GF-D8 (cell line): ENCODE measurements at places on chromosomes 7 and 10.

DNA sequence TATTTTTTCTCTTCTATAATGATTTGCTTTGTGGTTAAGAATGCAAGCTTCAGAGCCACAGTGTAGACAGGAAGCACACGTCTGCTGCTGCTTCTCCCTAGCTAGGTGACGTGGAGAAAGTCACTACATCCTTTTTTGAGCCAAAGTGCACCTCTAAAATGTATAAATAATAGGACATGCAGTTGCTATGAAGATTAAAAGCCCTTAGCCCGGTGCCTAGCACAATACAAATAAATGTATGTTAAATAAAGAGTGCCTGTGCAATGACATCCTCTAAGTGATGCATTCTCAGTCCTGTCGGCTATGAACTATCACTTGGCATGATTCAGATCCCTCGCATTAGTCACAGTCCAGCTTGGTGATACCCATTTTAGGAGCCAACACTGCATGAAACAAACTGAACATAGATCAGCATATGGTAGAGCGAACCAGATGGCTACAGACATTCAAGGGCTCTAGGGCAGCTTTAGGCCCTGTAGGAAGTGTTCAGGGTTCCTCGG is 4.8 kb upstream of the TRDMT1 start:
- peak; percentile 24 for DNase-seq

- DNase-seq: no peak
Measured at GRCh38 chr10:28354511-28354910, 51.6 kb upstream of the MPP7 start.

DNA sequence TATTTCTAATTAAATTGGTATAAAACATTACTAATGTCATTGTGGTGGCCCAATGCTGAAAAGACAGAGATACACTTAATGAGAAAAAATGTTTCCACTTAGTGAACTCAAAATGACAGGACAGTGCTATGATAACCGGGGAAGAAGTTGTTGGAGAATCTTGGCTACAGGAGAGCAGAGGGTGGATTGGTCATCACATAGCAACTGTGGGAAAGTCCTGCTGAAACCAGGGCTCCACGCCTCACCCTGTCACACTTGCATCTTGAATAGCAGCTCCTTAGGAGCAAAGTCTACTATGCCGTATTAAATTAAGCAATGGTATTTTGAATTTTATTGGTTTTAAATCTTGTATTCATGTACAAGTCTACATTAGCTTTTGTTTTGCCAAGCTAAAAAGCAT is 225.5 kb downstream of the KLF6 start:
- DNase-seq: no peak

DNA sequence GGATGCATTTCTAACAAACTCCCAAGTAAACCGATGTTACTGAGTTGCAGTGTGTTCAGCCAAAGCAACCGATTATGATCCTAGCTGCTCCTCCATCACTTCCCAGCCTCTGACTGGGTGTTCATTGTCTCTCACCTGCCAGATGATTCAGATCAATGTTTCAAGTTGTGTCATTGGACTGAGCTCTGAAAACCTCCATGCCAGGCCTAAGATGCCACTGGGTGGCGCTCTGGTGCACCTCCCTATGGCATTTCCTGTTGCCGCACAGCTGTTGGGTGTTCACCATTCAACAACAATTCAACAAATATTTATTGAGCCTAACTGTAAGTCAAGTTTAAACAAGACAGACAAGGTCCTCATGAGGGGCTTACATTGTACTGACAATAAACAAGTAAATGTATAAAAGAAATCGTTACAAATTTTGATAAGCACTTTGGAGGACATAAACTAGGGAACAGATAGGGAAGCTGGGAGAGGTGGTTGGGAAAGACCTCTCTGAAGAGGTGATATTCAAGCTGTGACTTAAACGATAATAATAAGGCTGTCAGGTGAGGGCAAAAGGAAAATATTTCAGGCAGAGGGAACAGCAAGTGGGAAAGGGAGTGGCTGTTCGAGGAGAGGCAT is 22.8 kb downstream of the RGR start:
- DNase-seq: no peak

- no peak for DNase-seq
Measured at GRCh38 chr10:60732198-60732806, 46.0 kb upstream of the CDK1 start.

GRCh38 chr7:100673942-100674410 is 436 bp downstream of the GNB2 start:
- DNase-seq: no peak

DNA sequence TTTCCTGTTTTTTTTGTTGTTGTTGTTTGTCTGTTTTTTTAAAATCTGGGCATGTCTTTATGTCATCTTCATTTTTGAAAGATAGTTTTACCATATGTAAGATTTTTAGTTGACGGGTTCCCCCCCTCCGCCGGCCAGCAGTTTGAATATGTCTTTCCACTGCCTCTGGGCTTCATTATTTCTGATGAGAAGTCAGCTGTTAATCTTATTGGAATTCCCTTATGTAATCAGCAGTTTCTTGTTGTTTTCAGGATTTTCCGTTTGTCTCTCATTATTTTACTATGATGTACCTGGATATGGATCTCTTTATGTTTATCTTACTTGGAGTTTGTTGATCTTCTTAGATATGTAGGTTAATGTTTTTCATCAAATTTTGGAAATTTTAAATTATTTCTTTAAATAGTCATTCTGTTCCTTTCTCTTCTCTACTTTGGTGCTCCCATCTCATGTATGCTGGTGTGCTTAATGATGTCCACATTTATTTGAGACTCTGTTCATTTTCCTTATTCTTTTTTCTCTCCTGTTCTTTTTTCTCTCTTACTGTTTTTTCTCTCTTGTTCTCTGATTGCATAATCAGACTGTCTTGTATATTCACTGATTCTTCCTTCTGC is 9.7 kb downstream of the EXOC6 start:
- DNase-seq: no peak

GRCh38 chr7:30369879-30370278 is 85.5 kb downstream of the ZNRF2 start:
- DNase-seq: no peak

DNA sequence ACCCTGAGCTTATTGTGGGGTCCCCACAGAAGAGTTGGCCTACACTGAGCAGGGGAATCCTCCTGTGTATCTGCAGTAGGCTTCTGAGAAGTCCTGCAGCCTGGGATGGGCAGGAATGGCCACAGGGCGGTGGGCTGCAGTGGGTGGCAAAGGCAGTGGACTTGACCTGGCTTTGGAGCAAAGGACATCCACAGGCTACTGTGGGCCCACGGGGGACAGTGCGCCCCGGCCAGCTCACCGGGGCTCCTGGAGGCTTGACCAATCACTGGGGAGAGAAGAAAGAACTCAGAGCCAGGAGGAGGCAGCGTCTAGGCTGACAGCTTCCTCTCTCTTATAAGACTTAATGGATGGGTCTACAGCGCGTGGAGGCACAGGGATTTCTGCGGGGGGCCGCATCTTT is 488.8 kb upstream of the MGMT start:
- DNase-seq: no peak

- no peak for DNase-seq
Measured at GRCh38 chr10:109922358-109922975, 844 bp downstream of the XPNPEP1 start.

DNA sequence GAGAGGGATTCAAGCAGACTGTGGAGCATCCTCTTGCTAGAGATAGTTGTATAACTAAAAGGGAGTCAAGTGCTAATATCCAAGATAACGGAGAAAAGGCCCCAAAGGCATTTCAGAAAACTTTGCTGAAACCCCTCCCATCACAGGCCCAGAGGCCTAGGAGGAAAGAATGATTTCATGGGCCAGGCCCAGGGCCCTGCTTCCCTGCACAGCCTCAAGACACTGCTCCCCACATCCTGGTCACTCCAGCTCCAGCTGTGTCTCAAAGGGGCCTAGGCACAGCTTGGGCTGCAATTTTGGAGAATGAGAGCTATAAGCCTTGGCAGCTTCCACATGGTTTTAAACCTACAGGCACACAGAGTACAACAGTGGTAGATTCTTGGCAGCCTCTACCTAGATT is 85.6 kb downstream of the OR13A1 start:
- no peak for DNase-seq

- DNase-seq: no peak
Measured at GRCh38 chr7:5656233-5656632, 125.2 kb downstream of the RNF216 start.

DNA sequence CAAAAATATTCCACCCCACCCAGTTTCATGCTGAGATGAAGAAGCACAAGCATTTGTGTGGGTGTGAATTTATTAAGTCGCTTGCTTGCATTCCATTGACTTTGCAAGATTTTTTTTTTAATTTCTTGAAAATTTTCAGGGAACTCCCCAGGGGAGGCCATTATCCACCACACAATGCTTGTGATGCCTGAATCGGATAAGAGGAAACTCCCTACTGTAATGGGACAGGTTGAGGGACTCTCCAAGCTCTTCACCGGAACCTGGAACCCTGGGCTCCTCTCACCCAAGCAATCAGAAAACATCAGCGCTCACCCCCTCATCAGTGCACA is 153.6 kb upstream of the ZMIZ1 start:
- DNase-seq: no peak

GRCh38 chr7:135486261-135486920 is 23.5 kb downstream of the CNOT4 start:
- no peak for DNase-seq

- no peak for DNase-seq
Measured at GRCh38 chr7:90474284-90475210, 5.1 kb downstream of the PTTG1IP2 start.

GRCh38 chr7:127587663-127588018 is 570 bp upstream of the ARF5 start:
- DNase-seq: no peak

- no peak for DNase-seq
Measured at GRCh38 chr7:80918909-80919721, at the start of gene SEMA3C. Gene SEMA3C, minus strand, starts transcription at chr7:80919051. Its CDS starts 2,270 bp downstream, at chr7:80916781.

DNA sequence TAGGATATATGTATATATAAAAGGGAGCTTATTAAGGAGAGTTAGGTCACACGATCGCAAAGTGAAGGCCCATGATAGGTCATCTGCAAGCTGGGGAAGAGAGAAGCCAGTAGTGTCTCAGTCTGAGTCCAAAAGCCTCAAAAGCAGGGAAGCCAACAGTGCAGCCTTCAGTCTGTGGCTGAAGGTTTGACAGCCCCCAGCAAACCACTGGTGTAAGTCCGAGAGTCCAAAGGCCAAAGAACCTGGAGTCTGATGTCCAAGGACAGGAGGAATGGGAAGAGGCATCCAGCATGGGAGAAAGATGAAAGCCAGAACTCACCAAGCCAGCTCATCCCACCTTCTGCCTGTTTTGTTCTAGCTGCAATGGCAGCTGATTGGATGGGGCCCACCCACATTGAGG is 88.9 kb upstream of the TBX20 start:
- no peak for DNase-seq

- DNase-seq: no peak
Measured at GRCh38 chr10:77975086-77975666, 48.6 kb upstream of the DLG5 start.

DNA sequence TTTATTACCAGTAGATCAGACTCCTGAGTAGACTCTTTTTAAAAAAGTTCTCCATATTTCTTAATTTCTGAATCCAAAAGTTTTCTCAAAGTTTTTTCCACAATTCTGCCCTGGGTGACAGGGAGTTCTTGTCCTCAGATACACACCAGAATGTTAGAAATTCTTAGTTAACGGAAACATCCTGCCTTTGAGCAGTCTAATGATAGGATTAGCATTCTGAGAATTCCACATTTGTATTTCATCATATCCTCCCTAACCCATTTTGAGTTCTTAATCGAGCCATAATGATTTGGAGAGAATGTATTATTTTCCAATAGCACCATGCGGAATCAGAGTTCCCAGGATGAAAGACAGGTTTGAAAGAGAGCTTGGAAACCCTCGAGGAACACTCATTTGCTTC is 28.9 kb upstream of the MRPS33 start:
- DNase-seq: no peak

DNA sequence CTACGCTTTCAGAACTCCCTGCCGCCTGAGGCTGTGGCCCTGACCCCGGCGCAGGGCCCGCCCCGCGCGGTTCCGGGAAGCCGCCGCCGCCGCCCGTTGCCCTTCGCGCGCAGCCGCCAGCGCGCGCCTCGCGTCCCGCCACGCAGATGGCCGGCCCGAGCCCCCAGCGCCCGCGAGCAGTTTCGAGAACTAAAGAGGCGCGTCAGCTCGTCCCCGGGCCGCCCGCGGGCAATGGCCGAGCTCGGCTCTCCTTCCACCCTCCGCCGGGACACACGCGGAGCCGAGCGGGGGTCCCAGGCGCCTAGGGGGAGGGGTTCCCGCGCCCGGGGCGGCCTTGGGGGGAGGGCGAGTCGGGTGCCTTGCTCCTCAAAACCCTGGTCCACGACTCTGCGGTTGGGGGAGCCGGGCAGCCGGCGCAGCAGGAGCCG is 1.8 kb downstream of the HNRNPF start:
- no peak for DNase-seq

- no peak for DNase-seq
Measured at GRCh38 chr7:85554236-85555178, 367.7 kb upstream of the SEMA3D start.
